ENCODE measurements at places on chromosomes 16 and 17. TPM values are rescaled to one million over a fixed set of nuclear protein-coding genes. Genes with fewer than 3 reads are reported as not detected.

DNA sequence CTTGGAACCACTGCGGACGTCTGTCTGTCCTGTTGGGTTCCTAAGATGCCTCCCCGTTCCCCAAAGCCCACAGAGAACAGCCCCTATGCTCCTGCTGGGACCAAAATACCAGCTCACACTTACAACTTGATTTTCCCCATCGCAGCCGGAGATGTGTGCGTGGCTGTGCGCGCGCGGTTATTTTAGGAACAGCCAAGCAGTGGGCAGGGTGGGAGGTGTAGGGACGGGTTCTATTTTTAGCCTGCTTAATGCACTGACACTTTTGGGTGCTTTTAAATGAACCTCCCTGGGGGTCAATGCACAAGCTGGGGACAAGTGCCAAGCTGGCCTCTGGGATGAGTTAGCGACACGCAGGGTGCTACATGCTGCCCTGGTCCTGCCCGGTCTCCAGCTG is 74.1 kb downstream of the KLHDC4 start:
- no peak for DNase-seq

- DNase-seq = no peak
These were observed 11.8 kb downstream of the HID1 start for GRCh38 chr17:74960570-74961342.

- DNase-seq = no peak
These were observed 7.9 kb downstream of the NAT9 start for GRCh38 chr17:74768069-74768762.

DNA sequence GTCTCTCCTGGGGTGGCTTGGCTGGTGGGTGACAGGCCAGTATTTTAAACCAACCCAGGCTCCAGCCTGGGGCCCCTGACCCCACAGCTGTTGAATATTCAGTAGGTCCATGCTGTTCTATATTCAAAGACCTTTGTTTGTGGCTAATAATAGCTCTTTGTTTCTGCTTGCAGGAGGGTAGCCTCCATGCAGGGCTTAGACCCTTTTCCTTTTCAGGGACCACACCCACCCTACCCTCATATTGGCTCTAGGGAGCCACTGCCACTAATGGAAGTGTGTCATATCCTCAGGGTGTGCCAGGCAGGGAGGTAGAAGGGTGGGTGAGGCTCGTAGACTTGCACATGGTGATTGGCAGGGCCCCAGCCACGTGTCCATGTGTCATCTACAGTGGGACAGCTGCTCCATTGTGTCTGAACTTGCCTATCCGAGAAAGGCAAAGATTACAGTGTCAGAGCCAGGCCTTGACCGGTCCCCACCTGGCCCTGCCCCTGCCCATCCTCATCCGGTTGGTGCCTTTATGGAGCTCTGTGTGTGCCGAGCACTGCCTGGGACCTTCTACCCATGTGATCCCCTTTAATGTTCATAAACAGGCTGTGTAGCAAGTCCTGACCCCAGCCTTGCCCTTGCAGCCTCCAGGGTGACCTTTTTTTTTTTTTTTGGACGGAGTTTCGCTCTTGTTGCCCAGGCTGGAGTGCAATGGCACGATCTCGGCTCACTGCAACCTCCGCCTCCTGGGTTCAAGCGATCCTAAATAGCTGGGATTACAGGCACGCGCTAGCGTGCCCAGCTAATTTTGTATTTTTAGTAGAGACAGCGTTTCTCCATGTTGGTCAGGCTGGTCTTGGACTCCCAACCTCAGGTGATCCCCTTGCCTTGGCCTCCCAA is 22.1 kb downstream of the TMC7 start:
- DNase-seq = peak; percentile 81

GRCh38 chr17:11880714-11881113 is 116.6 kb downstream of the ZNF18 start:
- DNase-seq = peak; percentile 64

DNA sequence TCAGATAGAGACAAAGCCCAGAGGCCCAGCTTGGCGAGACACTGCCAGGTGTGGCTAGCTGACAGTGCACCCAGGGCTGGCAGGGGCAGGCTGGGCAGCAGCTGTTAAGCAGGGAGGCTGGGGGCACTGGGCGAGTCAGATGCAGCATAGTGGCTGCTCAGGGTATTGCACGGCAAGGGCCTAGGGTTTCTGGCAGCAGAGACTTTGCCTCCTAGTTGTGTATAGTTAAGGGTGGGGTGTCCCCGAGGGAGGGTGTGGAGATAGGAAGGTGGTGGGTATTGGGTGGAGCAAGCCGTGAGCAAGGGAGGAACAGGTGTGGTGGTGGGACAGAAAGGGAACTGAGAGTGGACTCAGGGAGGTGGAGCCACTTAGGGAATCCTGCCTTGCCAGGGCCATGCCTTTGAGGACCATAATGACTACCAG is 66.0 kb downstream of the SMPD3 start:
- DNase-seq = no peak

DNA sequence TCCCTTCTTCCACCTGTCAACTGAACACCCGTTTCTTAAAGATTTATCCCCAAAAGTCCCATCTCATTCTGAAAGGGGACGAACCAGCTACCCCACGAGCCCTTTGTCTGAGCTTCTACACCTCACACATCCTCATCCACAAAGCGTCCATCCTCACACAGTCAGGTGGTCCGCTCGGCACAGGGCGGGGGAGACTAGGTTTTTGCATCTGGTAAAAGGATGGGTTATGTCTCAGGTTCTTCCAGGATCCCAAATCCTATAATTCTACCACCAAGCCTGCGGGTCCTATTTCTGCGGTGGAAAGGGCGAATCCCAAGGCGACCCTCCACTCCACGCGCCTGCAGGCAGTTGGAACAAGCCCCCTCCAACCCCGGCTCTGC is 458 bp downstream of the GFOD2 start:
- peak; percentile 30 for DNase-seq

GRCh38 chr16:57645169-57645568 is 16.7 kb downstream of the ADGRG1 start:
- no peak for DNase-seq

DNA sequence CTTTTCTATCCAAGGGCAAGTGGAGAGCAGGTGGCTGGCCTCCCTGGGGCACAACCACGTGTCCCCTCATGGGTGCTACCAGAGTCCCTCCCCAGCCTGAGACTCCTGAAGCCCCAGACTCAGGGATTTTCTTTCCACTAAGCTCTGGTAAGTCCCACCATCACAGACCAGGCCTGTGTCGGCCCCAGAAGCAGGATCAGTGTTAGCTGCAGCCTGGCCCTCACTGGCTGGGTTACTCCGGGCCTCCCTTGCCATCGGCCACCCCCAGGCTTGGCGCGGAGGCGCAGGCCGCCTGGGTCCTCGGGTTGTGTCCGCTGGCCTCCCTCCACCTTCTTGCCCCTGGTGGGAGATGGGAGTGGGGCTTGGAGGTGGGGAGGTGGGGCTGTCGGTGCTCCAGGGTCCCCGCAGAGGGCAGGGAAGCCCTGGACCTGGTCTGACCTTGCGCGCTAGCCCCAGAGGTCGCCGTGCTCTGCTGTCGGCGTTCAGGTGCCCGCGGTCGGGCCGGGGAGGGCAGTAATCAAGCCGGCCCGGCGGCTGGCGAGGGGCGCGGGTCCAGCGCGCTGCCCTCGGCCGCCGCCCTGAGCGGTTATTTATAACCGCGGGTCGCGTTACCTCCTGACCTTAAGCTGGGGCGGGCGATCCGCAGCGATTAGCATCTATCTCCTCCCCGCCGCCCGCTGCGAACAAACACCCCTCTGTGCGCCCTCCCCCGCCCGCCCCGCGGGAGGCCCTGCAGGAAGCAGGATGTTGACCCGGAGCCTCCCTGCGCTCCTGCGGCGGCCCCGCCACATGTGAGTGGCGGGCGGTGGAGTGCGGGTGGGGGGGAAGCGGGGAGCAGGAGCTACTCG is 78.1 kb upstream of the TOB1 start:
- peak; percentile 56 for DNase-seq

DNA sequence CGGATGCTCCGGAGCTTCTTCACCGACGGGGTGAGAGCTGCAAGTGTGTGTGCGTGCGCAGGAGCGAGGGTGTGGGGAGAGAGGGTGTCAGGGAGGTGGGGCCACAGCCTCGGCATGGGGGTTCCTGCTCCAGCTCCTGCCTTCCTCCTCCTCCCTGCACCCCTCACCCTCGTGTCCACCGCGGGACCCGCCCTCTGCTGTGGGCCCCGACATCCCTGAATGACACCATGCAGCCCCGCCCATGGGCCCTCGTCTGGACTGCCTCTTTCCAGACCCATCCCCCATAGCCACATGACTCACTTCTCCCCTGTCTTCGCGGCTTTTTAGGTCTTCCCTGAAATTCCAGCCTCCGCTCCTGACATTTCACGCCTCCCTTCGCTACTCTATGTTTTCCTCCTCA is 41.6 kb downstream of the ARHGAP23 start:
- DNase-seq = peak; percentile 48

GRCh38 chr16:3564130-3564888 is 12.9 kb downstream of the NLRC3 start:
- DNase-seq = no peak

DNA sequence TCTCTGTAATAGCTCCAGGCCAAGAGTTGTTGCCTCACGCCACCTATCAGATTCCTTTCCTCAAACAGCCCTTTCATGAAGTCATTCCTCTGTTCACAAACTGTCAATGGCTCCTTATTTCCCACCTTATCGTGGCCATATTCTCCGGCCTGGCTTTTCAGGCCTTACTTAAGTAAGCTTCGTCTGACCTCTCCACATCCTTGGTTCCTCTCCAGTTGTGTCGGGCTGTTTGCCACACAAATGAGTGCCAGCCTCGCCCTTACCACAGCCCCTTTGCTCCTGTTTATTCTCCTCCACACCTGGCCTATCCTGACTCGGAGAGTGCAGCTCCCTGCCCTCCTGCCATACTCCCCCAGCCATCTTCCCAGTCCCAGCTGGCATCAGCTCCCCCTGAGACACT is 2.0 kb downstream of the TP53I13 start:
- no peak for DNase-seq

- DNase-seq = peak; percentile 44
These were observed 34.0 kb downstream of the YPEL2 start for GRCh38 chr17:59365383-59365981.

- DNase-seq = peak; percentile 51
These were observed 58.9 kb downstream of the NOS2 start for GRCh38 chr17:27741361-27741861.

DNA sequence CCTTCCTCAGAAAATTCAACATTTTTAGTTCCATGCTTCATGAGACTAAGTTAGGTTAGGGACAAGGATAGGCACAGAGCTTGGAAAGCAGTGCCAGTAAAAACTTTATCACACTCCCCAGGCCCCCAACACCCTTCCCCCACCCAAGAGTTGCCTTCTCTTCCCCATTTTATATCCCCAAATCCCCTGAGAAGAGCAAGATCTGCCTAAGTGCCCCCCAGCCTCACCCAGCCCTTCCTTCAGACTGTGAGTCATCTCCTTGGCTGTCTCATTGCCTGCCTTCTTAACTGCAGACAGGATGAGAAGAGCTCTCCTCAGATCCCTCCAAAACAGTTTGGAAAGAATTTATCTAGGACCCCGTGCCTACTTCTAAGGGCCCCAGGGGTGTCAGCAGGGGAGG is 55.8 kb downstream of the NEUROD2 start:
- DNase-seq = peak; percentile 35

DNA sequence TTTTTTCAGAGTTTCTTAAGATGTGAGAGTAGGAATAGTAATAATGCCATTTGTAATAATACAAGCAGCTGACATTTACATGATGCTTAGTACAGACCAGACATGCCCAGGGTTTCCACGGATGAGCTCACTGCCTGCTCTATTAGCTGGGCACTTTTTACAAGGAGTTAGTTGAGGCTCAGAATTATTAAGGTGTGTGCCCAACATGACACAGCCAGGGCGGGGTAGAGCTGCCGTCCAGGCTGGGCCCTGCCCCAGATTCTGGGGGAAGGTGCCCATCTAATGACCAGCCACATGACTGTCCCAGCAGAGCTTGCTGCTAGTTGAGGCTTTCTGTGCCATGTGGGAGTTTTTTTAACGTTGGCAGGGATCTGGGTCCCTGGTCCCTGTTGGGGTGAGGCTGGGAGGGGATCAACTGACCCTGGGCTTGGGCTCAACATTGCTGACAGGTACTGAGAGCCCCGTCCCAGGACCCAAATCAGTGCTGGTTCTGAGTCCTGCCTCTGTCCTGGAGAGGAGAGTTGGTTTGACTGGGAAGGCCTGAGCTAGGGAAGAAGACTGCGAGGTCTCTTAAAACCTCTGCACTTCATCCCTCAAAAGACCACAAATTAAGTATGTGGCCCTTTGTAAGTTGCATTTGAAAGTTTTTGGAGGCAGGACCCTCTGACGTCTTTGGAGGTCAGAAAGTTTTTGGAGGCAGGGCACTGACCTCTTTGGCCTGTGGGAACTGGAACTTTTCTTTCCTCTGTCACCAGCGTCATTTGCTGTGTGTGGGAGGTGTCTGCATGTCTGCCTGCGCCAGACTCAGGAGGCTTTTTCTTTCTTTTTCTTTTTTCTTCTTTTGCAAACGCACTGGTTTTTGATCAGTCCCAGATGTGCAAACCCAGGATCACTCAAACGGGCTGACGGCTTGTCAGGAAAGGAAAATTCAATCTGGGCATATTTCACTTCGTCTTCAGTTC is 2.2 kb downstream of the CRISPLD2 start:
- no peak for DNase-seq

- no peak for DNase-seq
These were observed 34.6 kb upstream of the CCDC182 start for GRCh38 chr17:57779706-57780105.

DNA sequence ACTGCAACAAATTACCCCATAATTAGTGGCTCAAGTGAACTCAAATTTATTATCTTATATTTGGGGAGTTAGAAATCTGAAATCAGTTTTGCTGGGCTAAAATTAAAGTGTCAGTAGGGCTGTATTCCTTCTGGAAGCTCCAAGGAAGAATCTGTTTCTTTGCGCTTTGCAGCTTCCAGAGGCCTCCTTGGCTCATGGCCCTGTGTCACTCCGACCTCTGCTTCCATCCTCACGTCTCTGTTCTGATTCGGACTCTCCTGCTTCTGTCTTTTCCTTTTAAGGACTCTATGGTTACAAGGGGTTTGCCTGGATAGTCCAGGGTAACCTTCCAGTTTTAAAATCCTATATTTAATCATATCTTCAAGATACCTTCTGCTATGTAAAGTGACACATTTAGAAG is 232.1 kb downstream of the CA10 start:
- no peak for DNase-seq

The AANAT gene
- not detected for total RNA-seq

The HOXB5 gene
- total RNA-seq = 0.17 TPM

The SHMT1 gene
- 23.3 TPM for total RNA-seq

The C17orf50 gene
- not detected for total RNA-seq

The SULT1A4 gene
- 18.4 TPM for total RNA-seq

The KRT26 gene
- total RNA-seq = not detected

The GPR179 gene
- not detected for total RNA-seq

The INCA1 gene
- 0.34 TPM for total RNA-seq

The GNGT2 gene
- 1.4 TPM for total RNA-seq

The KRT36 gene
- 0.14 TPM for total RNA-seq

The CHD3 gene
- total RNA-seq = 108 TPM

The PRDM7 gene
- not detected for total RNA-seq
